ENCODE measurements at places on chromosomes 7 and 10.
A peak's percentile ranks its signal among the peaks of the same experiment; 100 is the strongest.

DNA sequence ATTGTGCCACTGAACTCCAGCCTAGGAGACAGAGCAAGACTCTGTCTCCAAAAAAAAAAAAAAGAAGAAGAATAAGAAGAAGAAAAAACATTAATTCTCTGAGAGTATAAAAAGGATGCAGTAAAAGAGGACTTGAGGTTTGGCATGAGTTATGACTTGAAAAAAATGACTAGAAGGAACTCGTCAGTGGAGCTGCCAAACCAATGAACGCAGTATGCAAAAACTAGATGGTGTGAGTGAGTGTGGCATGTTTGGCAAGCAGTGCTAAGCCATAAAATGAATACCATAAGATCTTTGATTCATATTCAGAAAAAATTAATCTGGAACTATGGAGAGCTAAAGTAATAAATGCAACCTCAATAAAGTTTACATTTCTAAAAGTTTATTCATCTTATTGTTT, 68.6 kb upstream of the MEOX2 start:
- DNase-seq, result no peak

DNA sequence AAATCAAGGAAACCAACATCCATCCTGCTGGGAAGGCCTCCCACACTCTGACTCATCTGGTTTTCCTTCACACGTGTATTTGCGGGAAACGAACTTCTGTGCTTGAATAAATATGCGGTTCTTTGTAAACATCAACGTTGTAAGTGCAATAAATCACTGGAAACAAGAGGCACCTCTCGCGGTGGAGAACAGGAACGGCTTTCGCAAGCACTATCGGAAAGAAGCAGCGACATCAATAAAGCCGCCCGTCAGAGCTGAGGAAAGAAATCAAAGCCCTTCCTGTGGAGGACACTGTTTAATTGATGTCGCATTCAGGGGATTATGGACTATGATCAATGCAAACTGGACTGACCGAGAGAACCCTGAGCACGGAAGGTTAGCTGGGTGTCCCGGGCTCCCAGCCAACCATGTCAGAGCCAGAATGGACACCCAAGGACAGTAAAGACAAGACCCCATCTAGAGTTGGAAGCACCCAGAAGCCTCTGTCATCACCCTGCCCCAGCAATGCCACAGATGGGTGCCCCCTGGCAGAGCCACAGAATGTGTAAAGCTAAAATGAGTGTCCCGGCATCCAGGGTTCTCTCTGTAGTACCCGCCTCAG, 37.6 kb downstream of the OAT start:
- no peak for DNase-seq

- no peak for DNase-seq
These were observed 252.3 kb upstream of the KLF14 start for GRCh38 chr7:130986261-130986690.

DNA sequence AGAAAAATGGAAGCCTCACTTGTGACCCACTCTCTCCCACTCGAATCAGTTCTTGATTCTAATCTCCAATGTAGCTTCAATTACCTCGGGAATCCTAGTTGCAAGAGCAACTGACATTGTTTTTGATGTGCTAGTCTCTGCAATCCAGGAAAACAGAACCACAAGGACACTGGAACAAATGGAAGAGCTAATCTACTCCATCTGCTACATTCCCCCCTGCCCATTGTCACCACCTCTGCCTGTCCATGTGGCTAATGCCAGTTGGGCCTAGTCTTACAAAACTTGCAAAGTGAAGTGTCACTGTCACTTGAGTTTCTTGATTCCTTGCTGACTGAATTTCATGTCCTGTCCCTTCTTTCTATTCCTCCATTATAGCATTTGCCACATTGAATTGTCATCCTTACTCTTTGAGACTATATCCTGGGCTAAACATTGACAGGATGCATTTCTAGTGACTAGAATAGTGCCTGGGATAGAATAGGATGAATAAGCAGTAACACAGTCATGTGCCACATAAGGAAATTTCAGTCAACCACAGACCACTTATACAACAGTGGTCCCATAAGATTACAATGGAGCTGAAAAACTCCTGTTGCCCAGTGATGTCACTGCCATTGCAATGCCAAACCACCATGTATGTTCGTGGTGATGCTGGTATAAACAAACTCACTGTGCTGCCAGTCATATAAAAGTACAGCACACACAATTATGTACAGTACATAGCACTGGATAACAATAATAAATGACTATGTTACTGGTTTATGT, 13.5 kb downstream of the GCC1 start:
- no peak for DNase-seq

DNA sequence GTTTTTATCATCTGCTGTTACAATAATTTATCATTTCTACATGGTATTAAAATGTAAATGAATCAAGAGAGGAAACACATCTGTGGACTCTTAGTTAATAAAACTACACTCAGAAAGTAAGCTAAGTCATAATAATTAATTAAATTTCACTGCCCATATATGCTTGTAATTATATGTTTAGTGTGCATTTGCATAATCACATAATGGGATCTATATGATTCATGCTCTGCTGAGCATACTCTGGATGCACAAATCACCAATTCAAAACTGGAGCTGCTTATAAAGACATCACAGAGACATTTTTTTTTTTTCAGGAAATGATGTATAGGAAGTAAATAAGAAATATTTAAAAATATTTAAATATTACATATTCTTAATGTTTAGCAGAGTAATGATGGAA, 151.6 kb upstream of the STEAP4 start:
- no peak for DNase-seq

DNA sequence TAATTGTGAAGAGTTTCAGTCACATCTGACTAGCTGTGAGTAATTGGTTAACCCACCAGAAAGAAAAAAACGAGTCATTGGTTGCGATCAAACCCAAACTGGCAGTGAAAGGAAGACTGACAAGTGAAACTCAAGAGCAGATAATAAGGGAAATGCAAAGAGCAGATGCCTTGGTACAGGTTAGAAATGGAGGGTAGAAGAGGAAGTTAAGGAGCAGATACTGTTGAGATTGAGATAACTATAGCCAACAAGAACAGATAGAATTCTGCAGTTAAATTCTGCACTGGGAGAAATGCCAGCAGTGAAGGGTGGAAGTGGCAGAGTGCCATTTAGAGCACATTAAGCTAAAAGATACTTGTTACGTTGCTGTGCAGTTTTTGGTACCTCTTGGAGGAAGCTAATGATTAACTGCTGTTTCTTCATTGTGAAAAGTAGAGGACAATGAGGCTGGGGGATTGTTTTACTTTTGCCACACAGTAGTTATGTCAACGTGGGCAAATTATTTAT, 65.8 kb downstream of the CDK13 start:
- DNase-seq, result peak; percentile 49

DNA sequence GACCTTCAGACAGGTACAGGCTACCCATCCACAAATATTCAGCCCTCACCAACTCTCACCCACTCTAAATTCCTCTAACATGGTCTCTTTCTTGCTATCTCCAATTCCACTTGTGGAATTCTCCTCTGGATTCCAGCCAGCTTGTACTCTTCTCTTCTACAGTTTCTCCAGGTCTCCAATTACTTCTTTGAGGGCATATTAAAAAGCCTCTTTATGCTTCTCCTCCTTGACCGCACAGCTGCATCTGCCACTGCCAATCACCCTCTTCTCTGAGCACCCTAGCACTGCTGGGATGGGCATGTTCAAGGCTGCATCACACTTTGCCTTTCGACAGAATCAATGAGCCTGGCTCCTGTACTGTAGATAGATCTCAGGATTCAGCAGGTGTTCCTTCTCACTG, 101.5 kb upstream of the ANKRD1 start:
- DNase-seq, result no peak

DNA sequence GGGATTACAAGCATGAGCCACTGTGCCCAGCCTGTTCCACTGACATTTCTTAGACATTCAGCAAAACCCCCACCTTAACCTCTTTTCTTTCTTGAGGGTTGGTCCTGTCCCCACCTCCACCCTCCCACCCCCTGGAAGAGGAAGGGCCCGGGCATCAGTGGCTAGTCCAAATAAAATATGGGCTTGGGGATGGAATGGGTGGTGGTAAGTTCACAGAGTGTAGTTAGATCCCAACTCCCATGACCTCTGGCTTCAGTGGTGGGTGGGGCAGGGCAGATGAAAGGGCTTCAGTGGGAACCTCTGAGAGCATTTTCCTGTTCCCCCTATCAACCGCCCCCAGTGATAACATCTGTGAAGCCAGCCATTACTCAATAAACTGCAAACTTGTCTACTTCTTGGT, 9.8 kb downstream of the SFXN3 start:
- no peak for DNase-seq

DNA sequence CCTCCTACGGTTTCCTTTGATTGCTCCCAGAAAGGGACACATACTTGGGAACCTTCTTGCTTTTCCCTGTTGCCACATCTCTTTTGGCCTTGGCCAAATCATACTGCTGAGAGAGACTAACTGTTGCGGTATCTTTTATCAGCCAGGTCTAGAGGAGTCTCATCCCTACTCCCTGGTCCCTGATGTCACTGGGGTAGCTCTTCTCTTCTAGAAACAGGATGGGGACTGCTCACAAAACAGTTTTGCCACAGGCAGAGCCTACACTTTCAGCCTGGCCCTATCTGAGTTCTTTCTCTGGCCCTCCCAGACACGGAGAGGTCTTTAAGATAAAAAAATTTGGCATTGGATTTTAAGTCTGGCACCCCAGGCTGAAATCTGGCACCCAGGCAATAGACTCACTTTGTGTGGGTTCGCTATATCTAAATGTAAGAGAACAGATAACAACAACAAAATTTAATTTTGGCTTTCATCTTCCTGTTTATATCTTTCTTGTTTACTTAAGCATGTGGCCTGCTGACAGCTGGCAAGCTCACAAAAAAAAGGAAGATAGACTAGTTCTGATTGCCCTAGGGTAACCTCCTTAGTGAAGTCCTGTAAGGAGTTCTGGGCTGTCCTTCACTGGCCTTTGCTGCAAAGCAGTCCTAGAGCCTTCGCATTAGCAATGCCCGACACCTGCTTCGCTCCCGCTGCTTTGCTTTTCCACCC, 228.3 kb upstream of the NPVF start:
- DNase-seq, result no peak

- no peak for DNase-seq
These were observed 18.7 kb downstream of the ZNF316 start for GRCh38 chr7:6655636-6656385.

DNA sequence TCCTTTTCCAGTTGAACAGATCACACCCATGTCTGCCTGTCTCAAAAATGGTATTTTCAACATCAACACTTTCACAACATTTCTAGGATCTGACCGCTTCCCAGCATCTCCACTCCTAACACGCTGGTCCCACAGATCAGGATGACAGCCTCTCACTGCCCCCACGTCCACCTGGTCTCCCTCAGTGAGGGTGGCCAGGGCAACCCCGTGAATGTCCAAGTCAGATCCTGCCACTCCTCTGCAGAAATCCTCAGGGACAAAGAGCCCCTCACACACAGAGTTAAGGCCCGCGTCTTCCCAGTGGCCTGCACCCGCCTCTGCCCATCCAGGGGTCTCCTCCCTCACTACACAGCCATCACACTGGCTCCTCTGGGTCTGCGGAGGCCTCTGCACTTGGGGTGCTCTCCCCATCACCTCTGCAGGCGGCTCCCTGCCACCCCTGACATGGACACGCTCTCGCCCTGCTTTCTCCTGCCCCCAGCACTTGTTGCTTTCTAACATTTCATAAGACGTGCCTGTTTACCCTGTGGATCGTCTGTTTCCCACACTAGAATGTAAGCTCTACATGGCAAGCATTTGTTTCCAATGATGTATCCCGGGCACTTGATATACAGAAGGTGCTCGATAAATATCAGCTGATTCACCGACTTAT, 20.0 kb downstream of the GNA12 start:
- DNase-seq, result no peak

Data from Calu3 (cell line).